ENCODE measurements at places on chromosomes 4 and X.

GRCh38 chr4:98260047-98260578 lies 1.1 kb upstream of the RAP1GDS1 start:
- DNase-seq = no peak

- peak; percentile 82 for DNase-seq
Observed at GRCh38 chr4:70838666-70839588, 763 bp downstream of the GRSF1 start.

DNA sequence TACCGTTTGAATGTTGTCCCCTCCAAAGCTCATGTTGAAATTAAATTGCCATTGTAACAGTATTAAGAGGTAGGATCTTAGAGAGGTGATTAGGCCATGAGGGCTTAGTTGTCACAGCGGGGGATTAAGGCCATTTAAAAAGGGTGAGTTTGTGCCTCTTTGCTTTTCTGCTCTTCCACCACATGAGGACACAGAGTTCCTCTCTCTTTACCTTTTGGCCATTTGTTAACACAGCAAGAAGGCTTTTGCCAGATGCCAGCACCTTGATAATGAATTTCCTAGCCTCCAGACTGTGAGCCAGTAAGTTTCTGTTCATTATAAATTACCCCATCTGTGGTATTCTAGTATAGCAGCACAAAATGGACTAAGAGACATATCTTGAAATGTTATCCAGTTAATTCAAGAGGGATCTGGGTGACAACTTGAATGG lies 7.8 kb upstream of the HERC3 start:
- no peak for DNase-seq

GRCh38 chrX:41653125-41653524 lies 35.6 kb upstream of the GPR34 start:
- DNase-seq = no peak

DNA sequence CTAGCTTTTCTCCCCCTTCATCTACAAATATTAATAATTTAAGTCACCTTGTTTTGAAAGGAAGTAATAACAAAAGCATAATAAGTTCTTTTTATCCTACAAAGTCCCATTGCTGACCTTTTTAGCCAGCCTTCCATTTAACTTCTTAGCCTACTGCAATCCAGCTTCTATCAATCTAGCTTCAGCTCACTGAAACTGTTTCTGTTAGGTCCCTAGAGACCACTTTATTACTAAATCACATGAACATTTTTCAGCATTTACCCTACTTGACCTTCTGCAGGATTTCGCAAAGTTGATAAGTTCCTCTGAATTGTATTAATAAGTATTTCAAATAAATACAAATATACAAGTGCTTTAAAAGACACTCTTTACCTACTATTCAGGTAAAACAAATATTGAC lies 186.5 kb downstream of the ANTXR2 start:
- DNase-seq = no peak

All from suppressor macrophage (primary cell).